ENCODE measurements at places on chromosomes 13 and 19.
A peak's percentile ranks its signal among the peaks of the same experiment; 100 is the strongest.

- DNase-seq: peak; percentile 72
These were observed 271.4 kb downstream of the NALCN start for GRCh38 chr13:101144808-101145419.

DNA sequence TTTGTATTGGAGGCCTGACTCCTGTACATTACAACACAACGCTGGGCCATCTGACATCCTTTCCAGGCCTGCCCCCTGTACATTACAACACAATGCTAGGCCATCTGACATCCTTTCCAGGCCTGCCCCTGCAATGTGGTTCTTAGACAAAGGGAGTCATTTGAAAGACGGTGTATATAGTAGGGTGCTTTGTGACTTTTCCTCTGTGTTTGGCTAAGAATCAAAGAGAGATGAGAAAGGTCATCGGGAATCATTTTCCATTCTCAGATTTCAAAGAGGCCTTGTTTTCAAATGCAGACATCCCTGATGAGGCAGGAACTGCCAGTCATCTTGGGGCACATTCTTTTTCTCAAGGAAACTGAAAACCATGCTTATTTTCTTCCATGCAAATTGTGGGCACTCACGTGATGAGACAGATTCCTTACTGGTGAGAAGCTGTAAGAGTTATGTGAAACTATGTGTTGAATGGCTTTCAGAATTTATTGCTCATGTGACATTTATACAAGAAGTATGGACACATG lies 551.6 kb downstream of the MYO16 start:
- no peak for DNase-seq

GRCh38 chr13:69910800-69911199 lies 196.8 kb upstream of the ATXN8OS start:
- DNase-seq: no peak

DNA sequence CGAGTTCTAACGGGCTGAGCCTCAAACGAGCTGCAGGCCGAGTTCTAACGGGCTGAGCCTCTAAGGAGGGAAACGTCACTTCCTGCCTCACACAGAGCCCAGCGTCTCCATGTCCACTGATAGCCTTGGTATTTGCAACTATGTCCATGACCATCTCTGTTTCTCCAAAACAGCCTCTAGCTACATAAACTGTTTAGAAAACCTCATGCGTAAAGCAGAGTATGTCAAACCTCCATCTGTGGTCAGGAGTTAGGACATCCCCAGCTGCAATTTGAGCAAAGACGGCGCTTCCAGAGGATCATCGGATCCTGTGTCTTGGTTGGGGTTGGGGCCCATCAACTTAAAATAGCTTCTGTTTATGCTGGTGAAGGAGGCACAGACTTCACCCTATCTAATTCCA lies 20.8 kb downstream of the RASA3 start:
- DNase-seq: no peak

DNA sequence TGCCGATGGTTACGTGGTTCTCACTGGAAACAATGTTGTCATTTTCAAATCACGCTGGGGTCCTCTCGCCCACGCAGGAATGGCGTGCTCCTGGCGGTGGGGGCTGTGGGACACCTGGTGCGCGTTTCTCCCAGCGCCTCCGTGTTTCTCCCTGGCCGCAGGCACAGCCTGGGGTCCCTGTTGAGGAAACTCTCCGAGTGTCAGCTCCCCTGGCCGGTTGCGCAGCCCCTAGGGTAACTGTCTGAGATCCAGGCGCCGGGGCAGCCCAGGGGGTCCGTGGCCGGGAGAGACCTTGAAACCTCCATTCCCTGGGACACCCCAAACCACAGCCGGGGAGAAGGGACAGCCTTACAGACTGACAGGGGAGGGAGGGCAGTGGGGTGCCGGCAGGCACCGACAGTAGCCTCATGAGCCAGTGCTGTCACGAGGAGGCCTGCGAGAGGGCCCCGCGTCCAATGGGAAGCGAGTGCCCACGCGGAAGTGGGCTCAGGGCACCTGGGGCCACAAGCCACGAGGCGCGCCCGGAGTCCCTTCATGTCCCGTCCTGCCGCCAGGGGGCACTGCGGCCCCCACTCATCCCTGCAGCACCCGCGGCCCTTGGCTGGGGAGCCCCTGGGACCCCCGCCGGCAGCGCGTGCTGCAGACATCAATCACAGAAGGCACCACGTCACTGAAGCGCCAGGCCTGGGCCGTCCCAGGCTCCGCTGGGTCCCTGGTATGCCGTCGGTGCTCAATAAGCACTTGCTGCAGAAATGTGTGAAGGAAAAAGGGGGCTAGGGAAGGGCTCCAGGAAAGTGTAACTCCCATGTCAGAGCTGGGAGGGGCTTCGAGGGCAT lies 9.5 kb downstream of the ADAMTSL5 start:
- DNase-seq: no peak

GRCh38 chr19:48963371-48964204 lies 1.5 kb upstream of the FTL start:
- DNase-seq: no peak

DNA sequence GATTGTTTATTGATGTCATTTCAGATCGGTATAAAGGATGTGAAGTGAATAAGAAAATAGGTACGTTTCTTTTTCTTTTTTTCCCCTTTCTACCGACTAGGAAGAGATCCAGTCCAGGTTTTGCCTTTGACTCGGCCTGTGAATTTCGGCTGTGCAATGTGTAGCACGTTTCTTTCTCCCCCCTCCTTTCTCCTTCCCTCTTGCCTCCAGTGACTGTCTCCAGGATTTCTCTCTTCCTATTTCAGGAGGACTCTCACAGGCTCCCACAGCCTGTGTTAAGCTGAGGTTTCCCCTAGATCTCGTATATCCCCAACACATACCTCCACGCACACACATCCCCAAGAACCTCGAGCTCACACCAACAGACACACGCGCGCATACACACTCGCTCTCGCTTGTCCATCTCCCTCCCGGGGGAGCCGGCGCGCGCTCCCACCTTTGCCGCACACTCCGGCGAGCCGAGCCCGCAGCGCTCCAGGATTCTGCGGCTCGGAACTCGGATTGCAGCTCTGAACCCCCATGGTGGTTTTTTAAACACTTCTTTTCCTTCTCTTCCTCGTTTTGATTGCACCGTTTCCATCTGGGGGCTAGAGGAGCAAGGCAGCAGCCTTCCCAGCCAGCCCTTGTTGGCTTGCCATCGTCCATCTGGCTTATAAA lies at the start of gene GPC6:
TSS of gene GPC6 (plus strand) at position 185 of the 657 bp plus-strand sequence.
- DNase-seq: peak; percentile 98

All from NCI-H1092 treated with DMSO at 0.1 percent for 48 hours (cell line).